ENCODE measurements at places on chromosomes 7 and 10.

DNA sequence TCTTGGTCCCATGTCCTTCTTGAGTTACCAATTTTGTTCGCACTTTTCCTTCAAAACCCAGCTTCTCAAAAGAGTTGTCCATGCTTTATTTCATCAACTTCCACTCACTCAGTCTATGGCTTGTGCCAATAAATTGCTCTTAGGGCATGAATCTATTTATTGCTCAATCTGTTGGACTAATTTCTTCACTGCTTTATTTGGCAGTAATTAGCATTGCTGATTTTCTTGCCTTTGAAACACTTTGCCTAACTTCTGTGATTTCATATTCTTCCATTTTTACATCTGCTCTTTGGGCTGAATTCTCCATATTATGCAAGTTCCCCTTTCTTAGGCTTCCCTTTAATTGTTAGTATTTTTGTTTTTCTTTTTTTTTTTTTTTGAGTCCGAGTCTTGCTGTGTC is 16.8 kb downstream of the DLD start:
- no peak for DNase-seq

GRCh38 chr10:133396035-133396624 is 2.2 kb downstream of the MTG1 start:
- no peak for DNase-seq

- DNase-seq = no peak
Observed at GRCh38 chr10:112721080-112721698, 228.9 kb upstream of the TCF7L2 start.

DNA sequence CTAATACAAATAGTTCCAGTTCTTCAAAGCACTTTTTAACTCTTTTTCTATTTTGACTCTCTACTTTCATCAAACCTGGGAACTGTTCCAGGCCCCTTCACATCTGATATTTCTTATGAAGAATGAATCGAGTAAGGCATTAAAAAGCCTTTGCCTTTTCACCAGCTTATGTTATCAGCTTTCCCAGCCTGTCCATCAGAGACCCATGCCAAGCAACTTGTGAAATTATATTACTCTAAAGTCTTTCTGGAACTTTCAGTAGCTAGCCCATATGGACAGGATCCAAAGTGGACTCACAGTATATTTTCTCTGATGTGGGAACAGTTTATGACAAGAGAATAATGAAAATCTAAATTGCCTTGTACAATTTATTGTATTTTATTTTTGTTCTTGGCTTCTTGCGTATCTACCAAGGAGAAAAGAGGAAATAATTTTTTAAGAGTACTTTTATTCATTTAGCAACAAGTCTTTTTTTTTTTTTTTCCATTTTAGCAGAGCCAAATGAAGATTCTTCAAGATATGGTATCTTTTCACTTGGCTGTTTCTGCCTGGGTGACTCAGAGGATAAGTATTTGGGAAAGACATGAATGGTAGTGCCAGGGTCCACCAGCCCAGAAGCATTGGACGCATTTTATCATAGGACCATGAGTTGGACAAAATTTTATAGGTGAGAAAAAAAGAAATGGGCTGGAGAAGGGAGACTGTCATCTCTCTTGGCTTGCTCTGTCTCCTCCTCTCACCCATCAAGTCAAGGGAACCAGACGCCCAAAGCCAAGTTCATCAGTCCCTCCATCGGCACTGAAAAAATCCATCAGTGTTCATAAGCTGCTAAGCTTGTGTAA is 195.8 kb upstream of the NEBL start:
- no peak for DNase-seq

DNA sequence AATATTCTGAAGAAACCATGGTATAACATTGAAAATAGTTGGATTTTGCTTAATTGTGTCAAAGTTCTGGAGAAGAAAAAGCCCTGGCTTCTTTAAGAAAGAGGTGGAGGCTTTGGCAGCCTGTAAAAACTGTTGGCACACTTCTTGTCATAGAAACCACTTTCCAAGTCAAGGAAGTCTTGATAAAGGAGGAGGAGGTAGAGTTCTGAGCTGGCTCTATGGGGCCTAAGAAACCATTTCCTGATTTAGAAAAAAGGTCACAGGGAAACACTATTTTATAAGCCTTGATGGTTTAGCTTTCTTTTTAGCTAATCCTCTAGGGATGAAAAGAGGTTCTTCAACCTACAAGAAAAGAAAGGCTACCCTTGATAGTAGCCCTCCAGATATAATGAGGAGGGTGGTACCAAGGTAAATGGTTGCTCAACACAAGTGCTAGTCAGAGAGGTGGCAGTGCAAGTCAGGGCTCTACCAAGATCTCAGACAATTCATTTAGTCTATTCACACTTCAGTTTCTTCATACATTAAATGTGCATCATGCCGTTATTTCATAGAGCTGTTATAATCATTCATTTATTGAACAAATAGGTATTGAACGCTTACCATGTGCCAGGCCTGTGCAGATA is 346.9 kb downstream of the RNLS start:
- DNase-seq = no peak

- no peak for DNase-seq
Observed at GRCh38 chr10:125396676-125397075, 236.3 kb upstream of the CTBP2 start.

DNA sequence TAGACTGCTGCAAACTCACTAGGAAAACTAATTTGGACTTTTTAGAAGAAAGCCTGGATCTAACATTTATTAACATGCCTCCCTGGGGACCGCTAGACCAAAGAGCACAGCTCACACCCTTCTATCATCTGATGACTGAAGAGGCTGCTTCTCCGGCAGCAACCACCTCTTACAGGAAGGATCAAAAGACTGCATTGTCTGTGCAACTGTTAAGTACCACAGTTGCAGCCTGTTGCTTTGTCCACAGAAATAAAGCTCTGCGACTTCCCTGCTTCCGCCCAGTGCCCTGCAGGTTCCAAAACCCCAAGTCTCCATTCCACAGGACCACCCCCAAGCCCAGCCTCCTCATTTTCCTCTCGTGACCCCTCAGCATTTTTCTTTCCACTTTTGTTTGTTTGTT is 14.0 kb upstream of the PODXL start:
- DNase-seq = no peak

DNA sequence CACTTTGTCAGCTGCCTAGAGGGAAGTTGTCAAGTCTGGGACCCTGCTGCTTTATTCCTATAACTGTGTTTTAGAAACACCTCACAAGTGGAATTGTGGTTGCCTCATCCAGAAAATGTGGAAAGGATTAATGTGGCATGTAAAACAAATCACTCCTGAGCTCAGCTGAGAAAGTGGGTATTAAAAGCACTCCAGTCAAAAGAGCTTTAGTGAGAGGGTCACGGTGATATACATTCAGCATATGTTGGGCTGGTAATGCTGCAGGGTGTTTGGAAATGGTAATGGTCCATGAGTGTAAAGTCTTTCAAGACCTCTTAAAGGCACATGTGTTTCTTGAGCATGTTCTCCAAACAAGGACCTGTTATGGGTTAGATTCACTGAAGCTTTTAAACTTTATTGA is 318.2 kb upstream of the MEOX2 start:
- DNase-seq = no peak

- DNase-seq = no peak
Observed at GRCh38 chr10:120005207-120006201, 113.0 kb downstream of the SEC23IP start.

DNA sequence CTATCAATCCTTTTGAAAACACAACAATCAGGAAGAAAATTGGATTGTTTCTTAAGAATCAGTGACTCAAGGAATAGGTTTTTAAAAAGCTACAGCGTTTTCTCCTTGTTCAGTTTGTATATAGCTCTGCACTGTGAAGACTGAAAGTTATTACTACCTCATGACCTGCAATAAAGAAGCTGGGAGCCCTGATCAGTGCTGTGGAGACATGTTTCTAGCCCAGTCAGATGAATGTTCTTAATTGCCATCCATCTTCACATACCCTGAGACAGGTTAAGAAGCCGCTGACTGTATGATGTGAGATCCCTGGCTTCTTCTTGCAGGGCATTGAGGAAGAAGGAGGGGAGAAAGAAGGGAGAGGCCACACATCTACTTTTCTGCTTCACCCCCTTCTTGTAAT is 58.0 kb upstream of the VWC2 start:
- DNase-seq = no peak

DNA sequence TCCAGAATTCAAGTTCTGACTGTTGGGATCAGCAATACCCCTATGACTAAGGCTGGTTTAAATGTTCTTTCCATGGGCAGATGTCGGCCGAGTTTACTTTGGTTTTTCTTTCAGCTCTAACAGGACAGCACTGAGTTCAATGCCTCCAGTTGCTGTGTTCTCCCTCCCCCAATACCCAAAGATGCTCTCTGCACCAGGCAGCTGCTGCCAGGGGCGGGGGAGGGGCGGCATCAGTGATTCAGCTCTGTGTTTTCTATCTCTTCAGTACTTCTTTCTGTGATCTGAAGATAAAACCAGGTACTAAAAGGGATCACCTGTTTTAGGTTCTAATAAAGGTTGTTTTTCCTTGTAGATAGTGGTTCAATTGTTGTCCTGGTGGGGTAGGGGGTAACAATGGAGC is 576.7 kb upstream of the POT1 start:
- DNase-seq = no peak

GRCh38 chr10:124105594-124105993 is 12.2 kb upstream of the CHST15 start:
- DNase-seq = no peak

GRCh38 chr7:77439572-77439971 is 23.4 kb upstream of the GSAP start:
- DNase-seq = no peak

- no peak for DNase-seq
Observed at GRCh38 chr10:55627501-55628051, 733.5 kb downstream of the ZWINT start.

GRCh38 chr7:139525239-139525638 is 1.8 kb downstream of the CLEC2L start:
- DNase-seq = no peak

DNA sequence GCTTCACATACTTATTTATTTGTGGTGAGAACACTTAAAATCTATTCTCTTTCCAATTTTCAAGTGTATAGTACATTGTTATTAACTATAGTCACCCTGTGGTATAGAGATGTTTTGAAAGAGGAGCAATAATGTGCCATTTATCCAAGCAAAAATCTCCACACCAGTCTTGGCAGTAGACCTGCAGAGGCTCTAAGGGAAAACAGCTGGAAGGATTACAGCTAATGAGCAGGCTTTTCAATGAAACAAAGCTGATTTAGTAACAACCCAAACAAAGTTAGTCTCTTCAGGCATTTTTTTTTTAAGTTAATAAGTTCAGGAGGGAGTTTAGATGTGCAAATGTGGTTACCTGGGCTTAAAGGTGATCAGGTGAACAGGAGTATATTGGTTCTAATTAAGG is 101.9 kb downstream of the EVX1 start:
- no peak for DNase-seq

DNA sequence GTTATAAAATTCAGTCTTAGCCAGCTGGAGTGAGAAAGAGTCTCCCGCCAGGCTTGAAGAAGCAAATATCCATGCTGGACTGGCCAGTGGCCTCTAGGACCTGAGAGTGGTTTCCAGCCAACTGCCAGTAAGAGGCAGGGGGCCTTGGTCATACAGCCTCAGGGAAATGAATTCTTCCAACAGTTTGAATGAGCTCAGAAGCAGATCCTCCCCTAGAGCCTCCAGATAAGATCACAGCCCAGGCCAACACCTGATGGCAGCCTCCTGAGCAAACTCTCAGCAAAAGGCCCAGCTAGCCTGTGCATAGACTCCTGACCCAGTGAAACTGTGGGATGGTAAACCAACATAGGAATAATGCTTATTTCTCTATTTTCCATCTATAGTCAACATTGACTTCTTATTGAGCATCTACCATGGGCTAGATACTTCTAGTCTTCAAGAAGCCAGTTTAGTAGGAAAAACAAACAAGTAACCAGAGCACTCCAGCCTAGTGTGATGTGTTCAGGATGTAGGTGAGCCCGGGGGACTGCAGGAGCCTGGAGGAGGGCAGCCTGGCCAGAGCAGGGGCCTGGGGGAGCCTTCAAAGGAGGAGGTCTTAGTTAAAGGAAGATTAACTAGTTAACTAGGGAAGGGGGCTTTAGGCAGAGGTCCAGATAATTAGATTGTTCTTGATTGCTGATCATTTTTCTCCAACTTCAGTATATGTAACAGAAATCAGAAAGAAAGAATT is 115.4 kb upstream of the ADO start:
- no peak for DNase-seq

DNA sequence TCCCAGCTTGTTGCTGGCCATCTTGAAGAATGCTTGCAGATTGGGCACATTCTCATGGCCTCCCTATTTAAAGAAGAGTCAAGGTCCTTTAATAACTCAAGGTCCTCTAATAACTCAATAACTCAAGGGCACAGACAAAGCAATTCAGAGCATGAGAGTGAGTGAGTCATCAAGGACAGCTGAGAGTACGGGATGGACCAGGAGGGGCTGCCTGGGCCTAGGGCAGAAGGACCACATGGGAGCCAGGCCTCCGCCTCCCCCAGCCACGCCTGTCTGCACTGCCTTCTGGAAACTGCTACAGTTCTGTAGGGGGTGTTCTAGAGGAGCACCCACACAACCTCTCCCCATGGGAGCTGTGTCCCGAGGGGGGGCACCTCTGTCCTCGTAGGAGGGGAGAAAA is 48.9 kb downstream of the ZNF503 start:
- no peak for DNase-seq

DNA sequence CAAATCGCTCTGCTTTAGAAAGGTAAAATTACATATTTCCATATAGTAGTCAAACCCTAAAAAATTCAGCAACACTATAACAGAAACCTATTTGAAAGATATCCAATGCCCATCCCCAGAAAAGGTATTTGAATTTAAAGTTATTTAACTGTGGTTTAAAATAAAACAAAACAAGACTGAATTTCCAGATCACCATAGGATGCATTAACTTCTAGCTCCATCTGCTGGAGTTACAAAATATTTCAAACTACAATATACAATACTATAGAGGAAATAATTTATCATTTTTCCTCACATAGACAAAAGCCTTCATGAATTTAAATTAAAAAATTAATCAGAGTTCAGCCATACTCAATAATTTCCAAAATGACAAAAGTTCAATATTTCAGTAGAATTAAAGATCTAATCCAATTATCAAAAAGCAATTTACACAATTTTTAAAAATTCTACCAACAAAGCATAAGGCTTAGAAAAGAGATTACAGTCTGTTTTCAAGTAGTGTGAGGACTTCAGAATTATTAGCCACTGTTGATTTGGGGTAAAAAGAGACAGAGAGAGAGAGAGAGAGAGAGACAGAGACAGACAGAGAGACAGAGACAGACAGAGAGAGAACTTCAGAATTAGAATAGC is 75.9 kb downstream of the LMBR1 start:
- no peak for DNase-seq

Data from glomerular endothelial cell (primary cell).